ENCODE measurements at places on chromosomes 7 and 10.

GRCh38 chr10:21265622-21266021 is 259.9 kb downstream of the SKIDA1 start:
- H3K4me1 ChIP-seq, result peaks cover 11% of the 10 kb centered on the region
- H3K4me3 ChIP-seq, result no peak overlapping the region
- no peak for DNase-seq
- no peak overlapping the region for H3K27ac ChIP-seq
- H3K27me3 ChIP-seq, result no peaks in the 10 kb centered on the region
- H3K36me3 ChIP-seq, result no peaks in the 10 kb centered on the region

GRCh38 chr10:4824791-4825310 is 1.2 kb upstream of the AKR1E2 start:
- DNase-seq, result no peak
- H3K27ac ChIP-seq, result no peak overlapping the region
- no peak overlapping the region for H3K4me3 ChIP-seq
- peaks cover 4% of the 10 kb centered on the region for H3K4me1 ChIP-seq
- no peaks in the 10 kb centered on the region for H3K36me3 ChIP-seq
- H3K27me3 ChIP-seq, result no peaks in the 10 kb centered on the region

- H3K27ac ChIP-seq, result peak overlapping the region; percentile 98
- peak overlapping the region; percentile 57 for H3K4me3 ChIP-seq
- no peaks in the 10 kb centered on the region for H3K27me3 ChIP-seq
These were observed 3.8 kb downstream of the NFE2L3 start for GRCh38 chr7:26155531-26156375.

DNA sequence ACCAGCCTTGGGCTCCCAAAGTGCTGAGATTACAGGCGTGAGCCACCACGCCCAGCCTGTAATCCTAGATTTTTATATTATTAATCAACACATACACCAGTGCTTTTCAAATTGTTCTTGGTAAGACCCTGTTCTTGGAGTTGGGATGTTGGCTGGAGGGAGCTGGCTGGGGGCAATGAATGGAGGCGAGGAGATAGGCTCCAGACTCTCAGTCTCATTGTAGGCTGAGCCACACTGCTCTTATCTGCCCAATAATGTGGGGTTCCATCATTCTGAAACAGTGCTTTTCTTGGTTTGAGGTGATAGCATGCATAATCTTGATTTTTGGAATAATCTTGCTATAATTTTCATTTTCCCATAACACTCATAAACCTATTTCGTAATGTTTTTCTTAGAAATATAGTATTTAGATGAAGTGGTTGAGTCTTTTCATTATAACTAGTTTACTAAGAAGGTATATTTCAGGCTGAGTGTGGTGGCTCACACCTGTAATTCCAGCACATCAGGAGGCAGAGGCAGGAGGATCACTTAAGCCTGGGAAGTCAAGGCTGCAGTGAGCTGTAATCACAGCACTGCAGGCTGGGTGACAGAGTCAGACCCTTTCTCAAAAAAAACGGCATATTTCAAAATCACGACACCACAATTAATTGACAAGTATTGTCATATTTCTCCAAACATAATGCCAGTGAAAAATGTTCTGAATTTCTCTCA is 65.1 kb upstream of the LYZL2 start:
- no peak for DNase-seq
- H3K4me1 ChIP-seq, result no peaks in the 10 kb centered on the region
- H3K4me3 ChIP-seq, result no peak overlapping the region
- H3K36me3 ChIP-seq, result no peaks in the 10 kb centered on the region

DNA sequence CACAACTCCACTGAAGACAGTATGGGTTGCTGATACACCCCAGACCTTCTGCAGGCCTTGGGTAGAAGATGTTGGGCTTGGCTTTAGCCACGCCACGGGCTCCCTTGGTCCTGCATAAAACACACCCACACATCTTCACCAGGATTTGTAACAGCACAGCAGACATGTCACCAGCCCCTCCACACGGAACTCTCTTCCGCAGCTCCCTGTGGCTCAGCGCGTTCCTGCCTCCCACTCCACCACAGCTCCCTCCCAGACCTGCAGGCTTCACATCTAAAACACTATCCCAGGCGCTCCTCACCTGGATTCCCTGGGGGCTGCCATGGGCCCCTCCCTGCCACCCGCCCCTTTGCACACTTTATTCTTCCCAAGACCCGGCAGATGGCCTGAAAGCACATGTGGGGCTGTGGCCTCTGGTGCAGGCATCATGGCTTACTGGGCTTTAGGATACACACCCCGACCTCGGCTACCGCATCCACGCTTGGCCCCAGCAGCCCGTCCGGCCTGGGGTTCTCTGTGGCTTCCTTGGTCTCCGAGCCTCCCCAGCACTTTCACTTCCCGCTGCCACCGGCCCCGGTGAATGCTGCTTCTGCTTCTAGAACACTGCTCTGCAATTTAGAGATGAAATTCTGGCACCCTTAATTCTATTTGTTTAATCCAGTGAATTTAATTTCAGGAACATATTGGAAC is 432.9 kb downstream of the DNAJB6 start:
- no peak overlapping the region for H3K4me3 ChIP-seq
- H3K27me3 ChIP-seq, result no peaks in the 10 kb centered on the region
- no peak for DNase-seq
- H3K36me3 ChIP-seq, result no peaks in the 10 kb centered on the region

- no peaks in the 10 kb centered on the region for H3K27me3 ChIP-seq
- DNase-seq, result peak; percentile 90
- H3K4me1 ChIP-seq, result peaks cover 50% of the 10 kb centered on the region
- peak overlapping the region; percentile 83 for H3K27ac ChIP-seq
- H3K4me3 ChIP-seq, result peak overlapping the region; percentile 29
- peaks cover 3% of the 10 kb centered on the region for H3K36me3 ChIP-seq
These were observed 70.1 kb downstream of the AMZ1 start for GRCh38 chr7:2757904-2758672.

DNA sequence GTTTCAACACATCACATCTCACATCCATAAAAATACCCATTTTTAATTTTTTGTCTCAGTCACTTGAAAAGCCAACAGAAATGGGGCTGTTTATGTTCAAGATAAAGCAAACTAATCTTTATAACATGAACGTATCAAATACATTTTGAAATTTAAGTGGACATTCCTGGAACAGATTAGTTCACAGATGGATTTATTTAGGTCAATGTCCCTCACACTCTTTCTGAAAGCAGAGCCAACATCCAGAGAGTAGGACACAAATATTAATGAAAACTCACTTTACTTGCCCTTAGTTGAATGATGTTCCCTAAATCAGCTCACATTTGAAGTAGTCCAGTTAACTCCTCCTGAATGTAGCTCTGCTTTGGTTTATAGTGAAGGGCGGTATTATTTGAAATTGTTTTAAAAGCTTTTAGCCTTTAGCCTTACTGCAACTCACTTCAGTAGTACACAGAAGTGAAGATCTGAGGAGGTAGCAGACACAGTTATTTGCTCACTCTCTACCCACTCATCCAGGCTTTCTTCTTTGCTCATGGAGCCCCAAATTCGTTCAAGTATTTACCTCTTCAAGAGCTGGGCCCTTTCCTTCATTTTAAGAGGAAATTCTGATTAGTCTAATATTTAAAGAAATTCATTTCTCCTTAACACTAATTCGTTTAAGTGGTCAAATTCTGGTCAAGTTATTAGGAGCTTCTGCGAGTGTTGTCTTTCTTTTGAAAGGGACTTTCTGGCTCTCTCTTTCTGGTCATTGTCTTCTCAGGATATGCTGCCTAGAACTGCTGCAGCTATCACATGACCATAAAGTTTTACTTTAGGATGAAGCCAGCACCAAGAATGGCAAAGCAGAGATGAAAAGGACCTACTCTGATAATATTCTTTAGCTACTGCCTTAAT is 180.6 kb upstream of the AGR3 start:
- no peaks in the 10 kb centered on the region for H3K36me3 ChIP-seq
- H3K4me3 ChIP-seq, result no peak overlapping the region
- DNase-seq, result no peak
- H3K27ac ChIP-seq, result no peak overlapping the region
- peaks cover 3% of the 10 kb centered on the region for H3K4me1 ChIP-seq

- H3K36me3 ChIP-seq, result no peaks in the 10 kb centered on the region
- H3K27ac ChIP-seq, result no peak overlapping the region
- H3K4me3 ChIP-seq, result no peak overlapping the region
- no peaks in the 10 kb centered on the region for H3K27me3 ChIP-seq
These were observed 121.3 kb downstream of the ARID5B start for GRCh38 chr10:62022830-62023229.

DNA sequence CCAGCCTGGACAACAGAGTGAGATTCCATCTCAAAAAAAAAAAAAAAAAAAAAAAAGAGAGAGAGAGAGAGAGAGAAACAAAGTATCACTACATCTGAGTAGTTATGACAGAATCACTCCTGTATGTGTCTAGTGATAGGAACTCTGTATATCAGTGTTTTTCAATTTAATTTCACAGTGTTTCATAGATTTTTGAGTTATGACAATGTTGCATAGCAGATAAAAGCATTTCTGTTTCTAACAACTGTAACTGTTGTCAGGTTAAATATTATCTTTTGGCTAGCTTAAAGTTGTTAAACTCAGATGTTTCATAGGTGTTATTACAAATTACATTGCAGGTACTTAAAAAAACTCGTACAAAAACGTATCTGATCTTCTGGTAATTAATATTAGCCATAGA is 60.3 kb downstream of the PLXDC2 start:
- DNase-seq, result no peak
- H3K36me3 ChIP-seq, result no peaks in the 10 kb centered on the region

DNA sequence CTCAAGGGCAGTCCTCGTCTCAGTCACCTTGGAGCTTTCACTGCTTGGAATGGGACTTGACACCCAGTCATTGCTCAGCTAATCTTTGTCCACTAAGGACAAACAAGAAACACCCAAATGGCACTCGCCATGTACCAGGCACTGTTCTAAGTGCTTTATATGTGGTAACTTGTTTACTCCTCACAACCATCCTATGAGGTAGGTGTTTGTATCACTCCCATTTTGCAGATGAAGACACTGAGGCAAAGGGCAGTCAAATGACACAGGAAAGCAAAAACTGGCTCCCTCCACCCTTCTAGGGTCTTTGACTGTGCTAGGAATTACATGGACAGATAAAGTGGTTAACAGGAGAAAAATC is 24.7 kb downstream of the DNAJB12 start:
- no peaks in the 10 kb centered on the region for H3K27me3 ChIP-seq
- peaks cover 36% of the 10 kb centered on the region for H3K4me1 ChIP-seq
- peaks cover 10% of the 10 kb centered on the region for H3K36me3 ChIP-seq
- DNase-seq, result no peak
- peak overlapping the region; percentile 15 for H3K27ac ChIP-seq
